CD4-positive, alpha-beta T cell treated with Interleukin-4 for 4 hours (primary cell): ENCODE measurements at places on chromosomes 4 and X.

GRCh38 chr4:100289946-100290345, 99.7 kb upstream of the DDIT4L start:
- DNase-seq: no peak

- no peak for DNase-seq
Observed at GRCh38 chr4:64405761-64406160, 3.5 kb downstream of the TECRL start.

DNA sequence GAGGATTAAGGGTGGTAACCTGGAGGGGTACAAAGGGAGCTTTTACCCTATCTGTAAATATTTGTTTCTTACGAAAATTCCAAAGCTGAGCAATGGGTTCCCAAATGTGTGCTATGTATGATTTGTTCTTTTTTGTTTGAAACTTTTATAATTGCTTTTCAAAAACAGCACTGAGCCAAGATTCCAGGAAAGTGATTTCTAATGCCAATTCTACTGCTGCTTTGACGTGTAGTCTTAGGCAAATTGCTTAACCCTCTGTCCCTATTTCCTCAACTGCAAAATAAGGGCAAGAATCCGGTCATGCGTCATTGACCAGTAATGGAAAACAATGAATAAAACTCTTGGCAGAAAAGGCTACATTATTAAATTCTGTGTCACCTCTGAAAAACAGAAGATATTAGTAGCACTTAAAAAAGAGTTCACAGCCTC, 454.7 kb downstream of the IL15 start:
- DNase-seq: no peak

GRCh38 chr4:93761286-93761685, 67.3 kb upstream of the ATOH1 start:
- DNase-seq: no peak

GRCh38 chrX:130082244-130083106, 27.8 kb downstream of the ELF4 start:
- peak; percentile 85 for DNase-seq

DNA sequence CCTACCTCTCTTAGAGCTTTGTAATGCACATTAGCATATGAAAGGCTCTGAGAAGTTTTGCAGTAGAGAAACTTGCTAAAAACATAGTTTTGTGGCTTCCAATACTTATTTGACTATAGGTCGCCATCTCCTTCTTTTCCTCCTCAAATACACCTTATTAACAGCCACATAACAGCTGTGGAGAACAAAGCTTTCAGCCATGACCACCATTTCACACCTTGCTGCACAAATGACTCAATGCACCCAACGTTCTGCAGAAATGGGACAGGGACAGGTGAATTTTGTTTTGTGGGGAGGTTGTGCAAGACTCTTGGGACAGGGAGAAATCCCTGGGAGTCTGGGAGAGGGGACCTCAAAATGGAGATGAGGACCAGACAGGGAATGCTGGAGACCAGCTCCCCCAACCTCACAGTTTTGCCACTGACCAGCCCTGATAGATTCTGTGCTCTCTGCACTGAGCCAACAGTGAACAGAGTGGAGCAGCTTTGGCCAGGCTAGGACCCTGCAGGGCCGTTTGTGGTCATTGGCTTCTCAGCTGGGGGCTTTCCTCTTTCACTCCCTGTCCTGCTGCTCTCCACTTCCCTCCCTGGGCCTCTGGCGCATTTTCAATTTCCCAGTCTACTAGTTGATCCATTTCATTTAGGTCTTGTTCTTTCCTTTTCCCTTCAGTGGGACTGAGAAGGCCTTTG, 16.6 kb downstream of the FRMPD3 start:
- DNase-seq: no peak

DNA sequence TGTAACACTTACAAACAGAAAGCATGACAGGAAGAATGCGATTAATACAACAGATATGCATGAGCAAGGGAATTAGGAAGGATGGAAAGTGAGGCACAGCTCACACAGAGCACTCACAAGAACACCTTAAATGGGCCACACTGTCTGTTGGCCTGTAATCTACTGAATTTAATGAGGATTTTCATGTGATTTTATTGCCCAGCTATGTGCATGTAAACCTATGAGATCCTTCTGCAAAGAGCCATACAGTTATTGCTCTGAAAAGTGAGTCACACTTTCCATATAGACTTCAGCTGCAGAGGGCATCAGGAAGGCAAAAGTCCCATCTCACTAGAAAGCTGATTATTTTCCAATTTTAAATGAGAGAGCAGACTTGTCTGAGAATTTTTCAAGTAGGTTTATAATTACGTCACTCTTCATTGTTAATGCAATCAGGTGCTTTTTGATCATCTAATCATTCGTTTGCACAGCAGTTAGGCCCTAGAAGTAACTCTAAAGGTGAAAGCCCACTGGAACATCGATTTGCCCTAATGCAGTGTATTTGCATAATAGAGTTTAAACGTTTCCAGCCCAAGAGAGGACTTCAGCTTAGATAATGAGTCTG, 832.7 kb upstream of the INTU start:
- DNase-seq: no peak

- DNase-seq: no peak
Observed at GRCh38 chrX:122434942-122435341, 749.1 kb upstream of the GRIA3 start.

DNA sequence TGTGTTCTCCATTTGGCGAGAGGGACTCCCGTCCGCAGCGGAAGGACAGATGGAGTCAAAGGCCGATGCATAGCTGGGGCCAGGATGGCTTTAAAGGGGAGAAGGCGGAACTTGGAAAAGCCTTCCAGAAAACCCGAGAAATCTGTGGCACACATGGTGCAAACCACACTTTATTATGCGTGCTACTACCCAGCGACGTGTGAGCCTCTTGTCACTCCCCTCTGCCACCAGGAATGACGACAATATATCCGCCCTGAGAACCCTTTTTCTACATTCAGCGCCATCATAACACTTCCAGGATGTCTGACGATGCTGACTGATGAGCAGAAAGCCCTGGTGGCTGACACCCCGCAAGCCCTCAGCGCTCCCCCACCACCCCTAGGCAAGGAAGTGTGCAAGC, 689 bp upstream of the DCHS2 start:
- DNase-seq: no peak

GRCh38 chrX:126820700-126821420, 1.3 kb downstream of the PRR32 start:
- no peak for DNase-seq

DNA sequence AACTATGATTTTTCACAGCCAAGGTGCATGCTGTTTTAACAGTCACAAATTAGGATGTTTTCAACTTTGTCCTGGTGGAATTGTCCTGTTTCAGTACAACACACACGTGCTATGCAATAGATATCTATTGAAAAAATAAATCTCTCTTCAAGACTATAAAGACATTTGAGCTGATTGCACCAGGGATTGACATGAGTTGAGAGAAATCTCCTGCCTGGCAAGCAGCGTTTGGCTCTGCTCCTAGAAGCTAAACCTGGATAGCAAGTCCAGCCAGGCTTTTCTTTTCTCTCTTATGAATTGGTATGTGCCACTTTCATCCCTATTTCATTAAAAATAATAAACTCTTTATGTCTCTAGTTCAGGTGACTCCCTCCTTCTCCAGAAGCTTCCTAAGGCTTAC, 16.6 kb upstream of the NPNT start:
- no peak for DNase-seq

DNA sequence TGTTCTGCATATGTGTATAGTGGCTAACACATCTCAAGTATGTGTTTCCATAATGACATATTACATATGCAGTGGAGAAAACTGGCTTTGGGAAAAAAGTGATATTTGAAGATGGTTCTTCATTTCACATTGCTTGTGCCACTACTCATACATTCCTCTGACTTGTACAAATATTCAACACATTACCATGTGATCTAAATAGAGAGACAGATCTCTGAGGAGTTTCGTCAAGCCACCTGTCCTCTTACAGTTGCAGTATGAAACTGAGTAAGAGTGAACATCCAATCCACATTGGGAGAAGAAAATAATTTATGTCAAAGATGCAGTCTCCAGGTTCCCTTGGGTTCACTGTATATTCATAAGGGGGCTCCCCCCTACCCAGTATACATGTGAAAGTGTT, 123.9 kb downstream of the KDR start:
- DNase-seq: no peak

GRCh38 chr4:106409901-106410889, 41.6 kb upstream of the GIMD1 start:
- no peak for DNase-seq

- no peak for DNase-seq
Observed at GRCh38 chr4:4864940-4865704, 5.7 kb downstream of the MSX1 start.

DNA sequence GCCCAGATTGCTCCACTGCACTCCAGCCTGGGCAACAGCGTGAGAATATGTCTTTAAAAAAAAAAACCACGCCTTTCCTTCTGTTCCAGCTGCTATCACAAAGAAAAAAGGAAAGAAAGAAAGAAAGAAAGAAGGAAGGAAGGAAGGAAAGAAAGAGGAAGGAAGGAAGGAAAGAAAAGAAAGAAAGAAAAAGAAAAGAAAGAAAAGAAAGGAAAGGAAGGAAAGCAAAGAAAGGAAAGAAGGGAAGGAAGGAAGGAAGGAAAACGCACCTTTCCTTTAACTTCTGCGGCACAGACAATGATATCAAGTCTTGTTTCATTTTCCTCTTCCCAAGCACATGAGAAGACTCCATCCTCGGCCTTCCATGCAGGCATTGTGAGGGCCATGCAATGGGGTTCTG, 107.4 kb upstream of the NOCT start:
- no peak for DNase-seq

- no peak for DNase-seq
Observed at GRCh38 chr4:7337196-7338058, 97.3 kb downstream of the PSAPL1 start.

- no peak for DNase-seq
Observed at GRCh38 chrX:54230435-54231148, 47.5 kb upstream of the FAM120C start.

DNA sequence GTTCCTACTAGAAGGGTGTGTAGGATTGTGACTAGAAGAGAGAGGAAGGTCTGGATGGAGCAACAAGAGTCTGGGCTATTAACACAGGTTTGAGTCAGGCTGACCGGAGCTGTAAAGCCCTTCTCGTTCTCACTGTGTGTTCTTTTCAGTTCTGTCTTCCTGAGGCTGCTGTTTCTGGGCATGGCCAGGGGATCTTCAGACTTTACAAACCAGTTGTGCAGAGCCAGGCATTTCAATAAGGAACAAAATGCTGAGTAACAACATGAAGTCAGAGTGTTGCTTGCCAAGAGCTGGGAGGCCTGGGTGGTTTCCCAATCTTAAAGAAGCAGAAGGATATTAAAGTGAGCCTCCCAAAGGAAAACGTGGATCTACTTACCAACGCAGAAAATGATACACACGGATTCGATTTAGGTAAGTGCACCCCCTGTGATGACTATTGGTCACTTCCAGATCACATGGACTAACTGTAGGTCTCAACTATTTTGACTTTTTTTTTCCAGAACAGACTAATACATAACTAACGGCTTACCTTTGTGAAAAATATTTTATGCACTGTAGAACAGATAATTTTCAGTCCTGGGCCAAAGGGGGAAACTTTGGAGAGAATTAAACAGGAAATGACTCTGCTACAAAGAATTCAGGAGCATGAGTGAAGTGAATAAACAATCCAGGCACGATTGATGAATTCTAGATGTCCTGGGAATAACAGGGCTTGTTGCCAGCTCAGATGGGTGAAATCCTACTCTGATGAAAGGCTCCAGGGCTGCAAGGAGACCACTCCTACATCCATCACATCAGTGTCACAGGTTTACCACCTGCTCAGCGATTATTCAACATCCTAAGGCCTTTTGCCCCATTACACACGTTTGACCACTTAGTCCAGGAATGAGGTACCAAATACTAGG, 94.5 kb downstream of the ANXA3 start:
- no peak for DNase-seq

GRCh38 chr4:87034527-87034926, 99.7 kb downstream of the AFF1 start:
- peak; percentile 31 for DNase-seq

DNA sequence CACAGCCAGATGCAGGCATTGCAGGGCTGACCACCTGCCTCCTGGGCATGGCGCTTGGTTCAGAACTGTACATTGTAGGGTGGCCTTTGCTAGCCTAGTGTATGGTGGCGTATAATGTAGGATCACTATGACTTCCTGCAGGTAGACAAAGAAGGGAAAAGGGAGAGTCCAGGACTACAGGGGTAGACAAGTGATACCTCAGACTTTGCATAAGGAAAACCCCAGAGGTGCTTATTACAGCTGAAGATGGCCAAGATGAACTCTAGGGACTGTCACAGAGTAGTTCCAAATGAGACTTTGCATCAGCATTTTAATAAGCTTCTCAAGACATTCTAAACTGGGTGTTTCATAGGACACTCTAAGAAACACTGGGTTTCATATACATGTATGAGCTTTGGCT, 116.4 kb upstream of the PUDP start:
- no peak for DNase-seq

- no peak for DNase-seq
Observed at GRCh38 chr4:99715286-99715685, 57.7 kb upstream of the C4orf54 start.

GRCh38 chr4:138869165-138869564, 146.4 kb upstream of the NOCT start:
- no peak for DNase-seq

DNA sequence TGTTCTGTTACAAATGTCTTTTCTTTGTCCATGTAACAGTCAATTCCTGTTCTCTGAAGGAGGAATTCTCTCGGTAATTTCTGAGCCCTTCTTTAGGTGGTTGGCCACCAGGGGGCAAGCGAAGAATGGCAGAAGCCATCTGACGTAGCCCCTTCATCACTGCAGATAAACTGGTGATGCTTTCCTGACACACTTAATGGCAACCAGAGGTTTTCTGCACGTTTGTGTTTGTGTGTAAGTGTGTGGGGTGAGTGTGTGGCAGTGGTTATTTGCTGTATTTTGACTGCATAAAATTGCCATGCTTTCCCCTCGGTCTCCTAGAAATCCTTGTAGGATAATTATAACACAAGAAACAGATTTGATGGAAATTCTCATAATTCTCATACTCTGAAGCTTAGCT, 64.8 kb upstream of the STOX2 start:
- DNase-seq: peak; percentile 54

DNA sequence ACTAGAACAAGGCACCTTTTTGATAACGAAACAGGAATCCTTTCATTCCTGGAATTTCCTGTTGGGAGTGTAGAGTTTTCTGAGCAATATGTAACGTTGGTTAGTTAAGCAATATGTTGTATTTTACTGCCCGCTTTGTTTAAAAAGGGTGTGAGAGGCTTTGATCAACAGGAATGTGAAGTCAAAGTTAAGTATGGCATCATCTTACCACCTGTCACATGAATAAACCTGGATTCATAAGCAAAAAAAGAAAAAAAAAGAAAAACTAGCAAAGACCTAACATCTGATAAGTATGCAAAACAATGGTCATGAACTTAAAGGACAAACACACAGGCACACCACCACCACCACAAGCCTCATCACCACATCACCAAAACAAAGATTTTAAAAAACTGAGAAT, 7.1 kb upstream of the CXCL5 start:
- no peak for DNase-seq

DNA sequence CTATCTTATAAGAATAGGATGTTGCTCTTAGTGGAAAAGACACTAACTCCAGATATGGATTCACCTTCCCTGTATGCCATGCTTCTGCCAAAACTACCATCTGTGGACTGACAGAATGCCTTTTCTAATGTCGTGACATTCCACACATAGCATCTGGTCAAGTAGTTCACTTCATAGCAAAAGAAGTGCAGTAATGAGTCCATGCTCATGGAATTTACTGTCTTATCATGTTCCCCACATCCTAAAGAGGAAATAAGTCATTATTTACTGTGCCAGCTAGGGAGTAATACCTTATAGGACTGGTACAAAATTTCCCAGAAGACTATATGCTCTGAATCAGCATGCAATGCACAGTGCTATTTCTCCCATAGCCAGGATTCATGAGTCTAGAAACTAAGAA, 562.4 kb downstream of the TLL1 start:
- no peak for DNase-seq

GRCh38 chr4:2074588-2074987, 15.5 kb downstream of the NAT8L start:
- no peak for DNase-seq
